Activated CD8-positive, alpha-beta memory T cell treated with anti-CD3 and anti-CD28 coated beads for 48 hours (primary cell): ENCODE measurements at places on chromosomes 7 and 10.
A peak's percentile ranks its signal among the peaks of the same experiment; 100 is the strongest.

DNA sequence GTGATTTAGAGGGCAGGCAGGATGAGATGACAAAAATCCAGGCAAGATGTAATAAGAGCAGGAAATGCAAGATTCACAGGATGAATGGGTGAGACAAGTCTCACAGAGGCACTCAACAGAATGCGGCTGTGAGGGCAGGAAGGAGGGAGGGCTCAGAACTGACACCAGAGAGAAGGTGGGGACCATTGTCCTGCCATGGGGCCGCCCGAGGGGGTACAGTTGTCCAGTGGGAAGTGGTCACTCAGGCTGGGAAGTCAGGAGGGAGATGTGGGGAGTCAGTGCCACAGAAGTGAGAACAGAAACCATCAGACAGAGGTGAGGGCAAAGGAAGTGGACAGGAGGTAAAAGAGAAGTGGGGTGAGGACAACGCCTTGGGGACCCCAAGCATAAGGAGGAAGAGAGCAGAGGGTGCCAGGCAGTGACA, 8.9 kb downstream of the HIP1 start:
- DNase-seq, result no peak

- no peak for DNase-seq
Observed at GRCh38 chr7:146875981-146876380, 759.4 kb downstream of the CNTNAP2 start.

GRCh38 chr7:101631224-101631714, 2.2 kb upstream of the MYL10 start:
- no peak for DNase-seq

DNA sequence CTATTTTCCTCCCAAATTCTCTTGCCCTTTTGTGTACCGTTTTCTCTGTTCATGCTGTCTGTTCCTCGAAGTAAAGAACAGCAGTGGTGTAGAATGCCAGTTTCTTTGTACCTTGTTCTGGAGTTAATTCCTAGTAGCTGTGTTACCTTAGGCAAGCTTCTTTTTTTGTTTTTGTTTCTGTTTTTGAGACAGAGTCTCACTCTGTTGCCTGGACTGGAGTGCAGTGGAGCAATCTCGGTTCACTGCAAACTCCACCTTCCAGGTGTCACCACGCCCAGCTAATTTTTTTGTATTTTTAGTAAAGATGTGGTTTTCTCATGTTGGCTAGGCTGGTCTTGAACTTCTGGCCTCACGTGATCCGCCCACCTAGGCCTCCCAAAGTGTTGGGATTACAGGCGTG, 221.2 kb downstream of the BBS9 start:
- DNase-seq, result no peak

DNA sequence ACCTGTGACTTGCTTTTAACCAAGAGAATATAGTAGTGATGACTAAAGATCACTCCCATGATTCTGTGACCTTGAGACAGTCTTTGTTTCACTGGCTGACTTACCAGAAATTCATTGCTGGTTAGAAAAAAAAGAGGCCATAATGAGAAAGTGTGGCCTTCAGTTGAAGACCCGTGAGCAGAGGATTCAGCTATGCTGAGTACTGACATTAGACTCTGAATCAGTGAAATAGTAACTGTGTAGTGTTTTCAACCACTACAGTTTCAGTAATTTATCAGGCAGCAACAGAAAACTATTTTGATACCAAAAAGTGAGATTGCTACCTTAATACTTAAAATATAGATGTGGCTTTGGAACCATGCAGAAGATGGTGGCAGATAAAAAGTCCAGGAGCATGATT, 298.0 kb upstream of the KCND2 start:
- no peak for DNase-seq

DNA sequence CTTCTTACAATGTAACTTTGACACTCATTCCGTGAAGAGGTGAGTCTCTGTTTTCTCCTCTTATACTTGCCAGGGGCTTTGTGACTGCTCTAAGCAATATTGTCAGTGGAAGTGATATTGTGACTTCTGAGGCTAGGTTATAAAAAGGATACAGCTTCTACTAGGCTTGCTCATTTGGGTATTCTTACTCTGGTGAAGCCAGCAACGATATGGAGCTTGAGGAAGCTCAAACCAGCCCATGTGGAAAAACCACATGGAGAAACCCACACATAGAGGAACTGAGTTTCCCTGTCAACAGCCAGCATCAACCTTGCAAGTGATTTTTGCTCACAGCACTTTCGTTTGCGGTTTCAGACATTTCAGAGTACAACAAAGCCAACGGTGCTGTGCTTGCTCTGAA, 149.6 kb upstream of the SEMA3E start:
- DNase-seq, result no peak

DNA sequence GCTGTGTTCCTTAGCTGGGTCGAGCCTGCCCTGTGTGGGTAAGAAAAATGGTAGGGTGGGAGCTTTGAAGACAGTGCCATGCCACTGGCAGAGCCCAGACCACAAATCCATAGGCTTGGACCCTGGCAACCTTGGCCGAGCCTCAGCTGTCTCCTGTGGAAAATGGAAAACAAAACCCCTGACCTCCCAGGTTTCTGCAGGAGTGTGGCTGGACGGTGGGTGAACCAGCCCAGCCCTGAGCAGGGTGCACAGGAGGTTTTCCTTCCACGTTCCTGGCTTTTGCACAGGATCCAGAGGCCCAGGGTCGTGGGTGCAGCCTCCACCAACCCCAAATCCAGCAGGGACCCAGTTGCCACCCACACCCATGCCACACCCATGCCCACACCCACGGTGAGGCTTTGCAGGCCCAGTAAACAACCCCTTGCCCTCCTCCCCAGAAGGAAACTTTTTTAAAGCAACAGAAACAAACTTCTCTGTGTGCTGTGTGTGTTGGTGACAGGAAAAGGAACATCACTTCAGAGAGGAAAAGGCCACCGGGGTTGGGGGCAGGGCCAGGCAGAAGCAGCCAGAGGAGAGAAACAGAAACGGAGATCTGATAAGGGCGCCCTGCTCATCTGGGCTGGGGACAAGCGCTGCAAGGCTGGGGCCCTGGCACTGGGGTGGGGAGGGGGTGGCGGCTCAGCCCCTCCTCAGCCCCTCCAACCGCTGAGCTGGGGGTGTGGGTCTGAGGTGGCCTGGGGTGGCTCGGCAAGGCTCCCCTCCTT, 20.7 kb upstream of the ZMIZ1 start:
- DNase-seq, result no peak

- no peak for DNase-seq
Observed at GRCh38 chr10:116696919-116697318, 45.4 kb downstream of the HSPA12A start.

DNA sequence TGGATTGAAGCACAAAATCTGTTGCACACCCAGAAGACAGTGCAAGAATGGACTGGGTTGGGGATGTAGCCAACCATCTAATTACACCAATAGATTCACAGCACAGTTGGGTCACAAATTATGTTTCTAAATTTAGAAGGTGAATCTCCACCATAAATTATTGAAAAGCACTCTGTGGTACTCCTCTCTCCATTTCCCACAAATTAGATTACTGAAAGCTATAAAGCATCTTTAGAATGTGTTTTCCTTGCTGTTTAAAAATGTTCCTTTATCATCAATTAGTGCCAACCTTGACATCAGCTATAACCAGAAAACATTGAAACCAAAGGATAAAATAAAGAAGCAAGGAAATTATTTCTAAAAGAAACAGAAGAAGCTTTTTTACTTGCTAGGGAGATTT, 39.9 kb upstream of the HDAC9 start:
- DNase-seq, result no peak

- no peak for DNase-seq
Observed at GRCh38 chr10:128713471-128713870, 587.2 kb upstream of the MKI67 start.

DNA sequence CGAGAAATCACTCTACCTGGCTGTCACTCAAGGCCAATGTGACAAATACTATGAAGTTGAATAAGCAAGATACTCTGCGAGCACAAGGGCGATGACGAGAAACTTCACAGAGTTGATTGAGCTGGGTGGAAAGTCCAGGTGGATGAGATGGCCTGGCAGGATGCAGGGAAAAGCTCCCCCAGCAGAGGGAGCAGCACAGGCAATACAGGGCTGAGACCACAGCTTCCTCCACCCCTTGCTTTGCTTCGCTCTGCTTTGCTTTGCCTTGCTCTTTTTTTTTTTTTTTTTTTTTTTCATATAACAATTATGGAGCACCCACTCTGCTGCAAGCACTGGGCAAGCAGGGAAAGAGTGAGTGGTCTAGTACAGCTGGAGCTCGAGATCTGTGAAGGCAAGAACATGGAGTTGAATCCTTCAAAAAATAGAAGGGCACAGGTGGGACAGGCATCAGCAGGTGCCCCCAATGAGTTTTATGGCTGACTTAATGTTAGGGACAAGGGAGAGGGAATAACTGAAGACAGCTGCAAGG, 88.3 kb downstream of the CABCOCO1 start:
- DNase-seq, result peak; percentile 16

- no peak for DNase-seq
Observed at GRCh38 chr10:100890673-100891317, 22.0 kb upstream of the SLF2 start.

DNA sequence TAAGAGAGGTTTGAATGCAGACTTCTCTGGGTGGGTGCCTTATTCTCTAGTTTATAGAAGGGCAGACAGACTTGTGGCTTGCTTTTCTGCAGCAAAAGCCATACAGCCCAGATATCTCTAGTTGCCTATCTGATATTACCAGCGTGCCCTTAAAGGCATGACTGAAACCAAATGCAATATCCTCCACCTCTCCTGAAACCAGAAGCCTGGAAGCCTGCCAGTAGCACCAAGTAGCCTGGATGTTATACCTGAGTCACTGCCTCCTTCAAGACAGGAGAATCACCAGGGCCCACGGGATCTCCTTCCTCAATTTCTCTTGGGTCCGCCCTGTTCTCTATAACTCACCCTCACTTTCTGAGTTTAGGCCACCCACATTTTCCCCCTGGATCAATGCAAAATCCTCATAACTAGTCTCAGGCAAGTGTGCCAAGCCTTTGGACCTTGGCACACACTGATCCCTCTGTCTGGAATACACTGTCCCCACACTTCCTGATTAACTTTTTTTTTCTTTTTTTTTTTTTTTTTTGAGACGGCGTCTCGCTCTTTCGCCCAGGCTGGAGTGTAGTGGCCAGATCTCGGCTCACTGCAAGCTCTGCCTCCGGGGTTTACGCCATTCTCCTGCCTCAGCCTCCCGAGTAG, 638.4 kb downstream of the GALNT17 start:
- DNase-seq, result no peak

DNA sequence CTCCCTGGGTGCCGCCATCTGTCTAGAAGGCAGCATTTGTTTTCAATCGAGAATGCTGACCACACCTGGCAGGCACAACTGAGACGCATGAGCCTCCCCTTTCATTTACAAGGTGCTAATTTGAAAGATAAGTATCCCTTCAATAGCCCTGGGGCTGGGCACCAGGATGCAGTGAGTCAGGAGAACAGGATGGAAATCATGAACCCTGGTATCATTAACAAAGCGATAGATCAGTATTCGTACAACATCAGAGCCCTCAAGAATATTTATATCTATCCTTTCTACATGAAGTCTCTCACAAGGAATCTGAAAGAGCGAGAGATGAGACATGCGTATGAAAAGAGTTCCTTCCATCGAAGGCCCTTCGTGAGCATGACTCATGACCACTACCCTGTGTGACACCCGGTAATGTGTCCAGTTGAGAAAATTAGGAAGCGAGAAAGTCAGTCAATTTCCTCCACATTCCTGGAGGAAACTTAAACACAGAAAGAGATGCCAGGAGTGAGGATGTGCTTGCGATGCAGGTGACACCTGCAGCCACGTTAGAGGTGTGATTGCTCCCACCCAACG, 123.1 kb upstream of the PITRM1 start:
- no peak for DNase-seq

DNA sequence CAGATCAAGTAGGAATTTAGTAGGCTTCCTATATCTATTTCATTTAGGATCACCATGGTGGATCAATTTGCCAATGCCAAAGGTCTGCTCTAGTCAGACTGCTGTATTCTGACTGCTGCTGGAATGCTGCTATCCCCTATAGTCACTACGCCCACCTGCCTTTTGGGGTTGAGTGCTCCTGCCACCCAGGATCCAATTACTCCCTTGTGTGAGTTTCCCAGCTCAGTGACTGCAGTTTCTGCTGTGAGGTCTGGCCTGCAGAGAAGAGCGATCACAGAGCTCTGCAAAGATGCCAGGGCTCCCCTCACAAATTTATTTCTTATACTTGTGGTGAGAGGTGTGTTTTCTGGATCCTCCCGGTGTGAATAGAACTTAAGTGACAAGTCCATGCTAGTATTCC, 88.1 kb upstream of the FOXI2 start:
- no peak for DNase-seq
